Suppressor macrophage treated with lipopolysaccharide for 1 hour (primary cell): ENCODE measurements at places on chromosomes 7 and 10.

GRCh38 chr10:113273181-113274163 is 279.4 kb upstream of the HABP2 start:
- peak; percentile 67 for DNase-seq

DNA sequence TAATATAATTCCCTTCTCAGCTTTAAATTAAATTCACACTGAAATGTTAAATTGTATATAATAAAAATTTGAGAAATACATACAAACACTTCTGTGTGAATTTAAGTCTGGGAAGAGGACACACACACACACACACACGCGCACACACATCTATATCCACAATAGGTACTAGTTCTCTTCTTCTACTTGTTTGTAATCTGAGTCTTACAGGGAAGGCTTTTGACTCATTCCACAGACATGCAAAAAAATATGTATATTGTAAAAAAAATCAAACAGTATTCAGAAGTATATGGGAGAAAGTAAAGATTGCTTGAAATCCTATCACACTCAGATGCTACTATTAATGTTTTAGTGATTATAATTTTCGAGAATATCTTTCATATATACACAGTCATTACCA is 276.2 kb downstream of the MDFIC start:
- no peak for DNase-seq

DNA sequence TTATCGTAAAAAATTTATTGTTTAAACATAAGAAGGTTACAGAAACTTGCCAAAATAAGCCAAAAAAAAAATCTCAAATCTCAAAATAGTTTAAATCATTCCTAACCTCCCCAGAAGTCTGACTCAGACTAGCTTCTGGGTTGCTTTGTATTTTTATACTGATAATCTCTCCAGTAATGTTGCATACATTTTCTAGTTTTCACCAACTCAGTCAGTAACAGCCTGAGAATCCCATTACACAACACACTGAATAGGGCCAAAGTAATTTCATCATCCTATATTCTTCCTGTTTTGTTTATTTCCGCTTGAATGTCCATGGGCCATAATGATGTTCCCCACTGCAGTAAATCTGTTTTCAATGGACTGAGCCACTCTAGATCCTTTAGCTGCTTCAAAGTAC is 478.5 kb downstream of the GPAM start:
- no peak for DNase-seq

- DNase-seq = no peak
Observed at GRCh38 chr10:130934293-130935127, 377.0 kb downstream of the TCERG1L start.

GRCh38 chr7:47609803-47610452 is 28.0 kb upstream of the TNS3 start:
- DNase-seq = no peak
